ENCODE measurements at places on chromosomes 16 and 17. TPM values are rescaled to one million over a fixed set of nuclear protein-coding genes. Genes with fewer than 3 reads are reported as not detected.

The AXIN2 gene
- 26.9 TPM for total RNA-seq

- DNase-seq: no peak
These were observed 11.7 kb downstream of the ANKRD11 start for GRCh38 chr16:89478576-89479221.

The CFAP119 gene
- 2.2 TPM for total RNA-seq

- DNase-seq: no peak
These were observed 15.1 kb upstream of the LHX1 start for GRCh38 chr17:36922175-36922574.

DNA sequence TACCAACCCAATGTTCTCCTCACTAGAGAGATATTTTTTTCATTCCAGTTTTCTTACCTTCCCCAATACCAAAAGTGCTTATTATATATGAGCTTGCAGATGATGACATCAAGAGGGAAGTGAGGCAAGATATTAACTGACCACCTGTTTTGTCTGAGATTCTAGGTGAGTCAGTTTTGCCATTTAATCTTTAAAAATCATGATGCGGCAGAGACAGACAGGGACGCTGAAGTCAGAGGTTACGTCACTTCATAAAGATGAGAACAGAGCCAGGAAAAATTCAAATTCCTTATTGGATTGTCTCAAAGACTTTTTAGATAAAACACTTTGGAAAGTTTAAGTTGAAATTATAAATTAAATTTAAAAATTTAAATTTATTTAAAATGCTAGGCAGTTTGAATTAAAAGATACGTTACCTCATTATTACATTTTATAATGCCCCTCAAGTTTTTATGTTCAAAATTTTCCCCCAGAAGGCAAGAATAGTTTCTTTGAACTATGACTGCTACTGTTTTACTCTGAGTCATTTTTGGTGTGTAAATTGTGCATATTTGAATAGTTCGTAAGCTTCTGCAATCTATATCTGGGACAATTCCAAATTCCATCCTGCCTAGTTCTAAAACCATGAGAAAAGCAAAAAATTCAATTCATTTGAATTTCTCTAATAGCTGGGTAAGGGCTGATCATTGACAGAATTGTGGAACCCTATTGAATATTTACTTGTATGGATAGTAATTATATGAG lies 839.6 kb upstream of the GOT2 start:
- DNase-seq: no peak

DNA sequence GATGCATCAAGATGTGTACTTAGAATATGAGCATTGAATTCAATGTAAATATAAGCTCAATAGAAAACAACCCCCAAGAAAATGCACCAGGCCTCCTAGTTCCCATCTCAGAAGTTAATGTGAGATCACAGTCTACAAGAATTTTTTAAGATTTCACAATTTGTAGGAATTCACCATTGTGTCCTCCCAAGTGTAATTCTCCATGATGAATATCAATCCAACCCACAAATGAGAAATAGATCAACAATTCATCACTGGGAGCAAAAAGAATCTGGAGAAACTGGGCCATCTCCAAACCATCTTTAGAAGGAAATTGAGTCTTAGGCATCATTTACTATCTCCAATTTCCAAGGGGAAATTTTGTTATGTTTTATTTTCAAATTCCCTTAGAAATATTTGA lies 310.5 kb upstream of the GOT2 start:
- no peak for DNase-seq

The SPN gene
- 2.9 TPM for total RNA-seq

DNA sequence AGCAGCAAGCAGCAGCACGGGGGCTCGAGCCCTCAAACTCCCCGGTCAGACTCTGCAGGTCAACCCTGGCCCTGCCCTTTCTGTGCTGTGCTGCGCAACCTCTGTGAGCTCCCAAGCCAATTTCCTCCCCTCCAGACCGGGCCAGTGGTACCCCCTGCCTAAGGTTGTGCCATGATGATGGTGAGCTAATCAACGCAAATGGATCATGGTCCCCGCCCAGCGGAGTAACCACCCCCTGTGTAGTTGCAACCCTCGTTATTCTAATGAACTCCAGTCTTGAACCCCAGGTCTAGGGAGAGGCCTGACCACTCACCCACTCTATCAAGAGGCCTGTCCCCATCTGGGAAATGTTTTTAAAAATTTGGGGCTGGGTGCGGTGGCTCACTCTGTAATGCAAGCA lies 201.8 kb upstream of the FOXF1 start:
- peak; percentile 51 for DNase-seq

The PSMB10 gene
- total RNA-seq: 53.8 TPM

The DLX3 gene
- total RNA-seq: 0.48 TPM

- no peak for DNase-seq
These were observed 23.6 kb upstream of the DYNC1LI2 start for GRCh38 chr16:66774981-66775380.

DNA sequence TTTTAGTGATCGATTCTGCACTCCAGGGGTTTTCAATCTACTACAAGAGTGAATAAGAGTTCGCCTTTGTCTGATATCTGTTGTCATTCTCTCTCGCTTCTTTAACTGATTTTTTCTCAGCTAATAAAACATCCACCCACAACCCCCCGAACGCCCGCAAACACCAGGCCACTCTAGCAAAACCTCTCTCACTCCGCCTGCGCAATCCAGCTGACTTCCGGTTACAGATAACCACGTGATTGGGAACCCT lies 338 bp upstream of the RPL19 start:
- DNase-seq: no peak

The CKLF gene
- total RNA-seq: 41.6 TPM

The HSD17B2 gene
- 0.71 TPM for total RNA-seq

The TPSG1 gene
- not detected for total RNA-seq

- DNase-seq: no peak
These were observed 20.7 kb upstream of the MYLK3 start for GRCh38 chr16:46768809-46769208.

The CES2 gene
- total RNA-seq: 47.6 TPM

GRCh38 chr17:62899361-62899760 lies 66.7 kb upstream of the TANC2 start:
- no peak for DNase-seq

The TMEM100 gene
- total RNA-seq: 36.8 TPM

DNA sequence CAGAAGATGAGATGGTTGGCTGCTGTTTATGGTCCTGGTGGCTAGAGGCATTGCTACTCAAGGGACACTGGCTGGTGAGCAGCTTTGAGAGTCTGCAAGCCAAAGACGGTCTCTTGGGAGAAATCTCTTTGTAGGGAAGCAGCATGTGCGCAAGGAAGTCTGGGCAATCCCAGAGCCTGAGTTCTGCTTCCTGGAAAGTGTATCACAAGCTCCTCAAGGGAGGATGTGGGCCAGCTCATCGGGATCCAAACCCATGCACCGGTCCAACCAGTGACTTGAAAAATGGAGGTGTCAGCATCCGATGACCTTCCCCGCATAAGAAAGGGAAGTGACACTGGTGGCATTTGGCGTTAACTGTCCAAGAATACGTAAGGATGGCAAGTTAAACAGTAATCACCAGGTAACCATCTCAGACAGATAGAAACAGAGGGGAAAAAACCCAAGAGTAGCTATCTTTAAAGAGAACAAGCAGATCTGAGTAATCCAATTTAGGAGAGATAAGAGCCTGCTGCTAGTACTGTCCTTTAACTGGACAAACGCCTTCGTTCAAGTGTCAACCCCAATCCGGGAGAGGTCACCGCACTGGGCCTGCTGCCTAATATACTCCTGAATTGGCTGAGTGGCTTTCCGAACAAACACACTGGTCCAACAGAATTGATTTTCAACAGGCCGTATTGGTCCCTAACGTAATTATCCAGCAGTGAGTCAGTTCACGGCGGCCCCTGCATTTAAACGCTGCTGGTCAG lies 303.0 kb upstream of the ZFHX3 start:
- DNase-seq: no peak

The SLC5A11 gene
- total RNA-seq: 0.16 TPM

The SLFN11 gene
- total RNA-seq: 54.7 TPM

DNA sequence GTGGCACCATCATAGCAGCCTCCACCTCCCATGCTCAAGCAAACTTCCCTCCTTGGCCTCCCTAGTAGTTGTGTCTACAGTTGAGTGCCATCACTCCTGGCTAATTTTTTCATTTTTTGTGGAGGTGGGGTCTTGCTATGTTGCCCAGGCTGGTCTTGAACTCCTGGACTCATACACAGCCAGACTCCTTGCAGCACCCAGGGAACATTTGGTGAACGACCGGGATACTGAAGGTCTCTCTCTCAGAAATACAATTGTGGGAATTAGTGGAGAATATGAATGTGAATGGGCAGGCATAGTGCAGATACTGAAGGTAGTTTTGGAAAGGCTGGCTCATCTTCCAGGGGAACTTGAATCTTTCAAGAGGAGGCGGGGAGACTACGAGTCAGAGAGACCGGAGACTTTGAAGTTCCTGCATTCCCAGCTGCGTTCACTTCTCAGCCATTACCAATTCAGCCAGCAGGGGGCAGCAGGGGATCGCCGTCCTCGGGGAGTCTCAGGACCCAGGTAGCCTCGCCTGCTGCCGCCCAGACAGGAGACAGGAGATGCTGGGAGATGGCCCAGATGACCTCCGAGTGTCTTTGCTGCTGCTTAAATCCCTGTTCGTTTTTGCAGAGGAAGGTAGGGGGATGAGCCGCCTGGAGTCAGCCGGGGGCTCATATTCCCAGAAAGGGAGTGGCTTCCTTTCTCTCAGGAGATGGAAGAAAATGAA lies 68.6 kb downstream of the HAPSTR1 start:
- no peak for DNase-seq

GRCh38 chr16:67942200-67942509 lies 1.8 kb downstream of the LCAT start:
- DNase-seq: no peak

The TBC1D3 gene
- not detected for total RNA-seq

The OR4D1 gene
- total RNA-seq: not detected

DNA sequence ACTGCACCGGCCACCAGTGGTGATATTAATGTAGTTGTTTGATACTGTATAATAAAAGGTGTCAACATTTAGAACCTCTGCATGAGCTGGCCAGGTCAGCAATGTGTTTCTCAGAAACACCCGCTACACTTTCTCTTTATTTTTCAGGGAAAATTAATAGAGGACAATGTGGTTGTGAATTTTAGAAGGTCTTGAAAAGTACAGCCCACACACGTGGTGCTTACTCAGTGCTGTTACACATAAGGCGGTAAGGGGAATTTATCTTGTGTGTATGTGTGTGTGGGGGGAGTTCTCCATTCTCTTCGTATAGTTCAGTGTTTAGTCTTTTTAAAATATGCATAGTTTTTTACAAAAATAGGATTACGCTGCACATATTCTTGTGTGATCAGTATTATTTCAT lies 4.4 kb upstream of the ZFP1 start:
- no peak for DNase-seq

The TBC1D28 gene
- total RNA-seq: not detected

DNA sequence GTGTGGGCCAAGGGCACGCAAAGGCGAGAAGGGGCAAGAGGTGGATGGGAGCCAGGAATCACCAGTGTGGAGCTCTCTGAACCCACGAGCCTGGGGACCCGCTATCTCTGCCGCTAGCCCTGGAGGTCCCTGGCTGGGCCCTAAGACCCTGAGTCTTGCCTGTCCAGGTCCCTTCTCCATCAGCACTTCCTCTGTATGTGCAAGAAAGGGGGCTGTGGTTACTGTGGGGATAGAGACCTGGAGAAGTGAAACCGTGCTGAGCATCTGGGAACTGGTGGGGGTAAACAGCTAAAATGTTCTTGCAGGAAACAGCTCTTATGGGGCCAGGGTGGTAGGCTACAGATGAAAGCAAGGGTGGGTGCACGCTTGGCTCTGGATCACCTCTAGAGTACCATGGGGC lies 3.1 kb downstream of the SPNS3 start:
- DNase-seq: no peak

The ATP6V0A1 gene
- 84.1 TPM for total RNA-seq

DNA sequence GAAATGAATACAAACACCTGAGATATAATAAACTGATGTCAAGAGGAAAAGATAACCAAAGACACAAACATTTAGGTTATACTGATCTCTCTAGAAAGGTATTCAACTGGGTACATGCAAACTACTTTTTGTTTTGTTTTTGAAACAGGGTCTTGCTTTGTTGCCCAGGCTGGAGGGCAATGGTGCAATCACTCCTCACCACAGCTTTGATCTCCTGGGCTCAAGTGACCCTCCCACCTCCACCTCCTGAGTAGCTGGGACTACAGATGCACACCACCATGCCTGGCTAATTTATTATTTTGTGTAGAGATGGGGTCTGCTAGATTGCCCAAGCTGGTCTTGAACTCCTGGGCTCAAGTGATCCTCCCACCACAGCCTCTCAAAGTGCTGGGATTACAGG lies 38.1 kb downstream of the TEKT5 start:
- no peak for DNase-seq

DNA sequence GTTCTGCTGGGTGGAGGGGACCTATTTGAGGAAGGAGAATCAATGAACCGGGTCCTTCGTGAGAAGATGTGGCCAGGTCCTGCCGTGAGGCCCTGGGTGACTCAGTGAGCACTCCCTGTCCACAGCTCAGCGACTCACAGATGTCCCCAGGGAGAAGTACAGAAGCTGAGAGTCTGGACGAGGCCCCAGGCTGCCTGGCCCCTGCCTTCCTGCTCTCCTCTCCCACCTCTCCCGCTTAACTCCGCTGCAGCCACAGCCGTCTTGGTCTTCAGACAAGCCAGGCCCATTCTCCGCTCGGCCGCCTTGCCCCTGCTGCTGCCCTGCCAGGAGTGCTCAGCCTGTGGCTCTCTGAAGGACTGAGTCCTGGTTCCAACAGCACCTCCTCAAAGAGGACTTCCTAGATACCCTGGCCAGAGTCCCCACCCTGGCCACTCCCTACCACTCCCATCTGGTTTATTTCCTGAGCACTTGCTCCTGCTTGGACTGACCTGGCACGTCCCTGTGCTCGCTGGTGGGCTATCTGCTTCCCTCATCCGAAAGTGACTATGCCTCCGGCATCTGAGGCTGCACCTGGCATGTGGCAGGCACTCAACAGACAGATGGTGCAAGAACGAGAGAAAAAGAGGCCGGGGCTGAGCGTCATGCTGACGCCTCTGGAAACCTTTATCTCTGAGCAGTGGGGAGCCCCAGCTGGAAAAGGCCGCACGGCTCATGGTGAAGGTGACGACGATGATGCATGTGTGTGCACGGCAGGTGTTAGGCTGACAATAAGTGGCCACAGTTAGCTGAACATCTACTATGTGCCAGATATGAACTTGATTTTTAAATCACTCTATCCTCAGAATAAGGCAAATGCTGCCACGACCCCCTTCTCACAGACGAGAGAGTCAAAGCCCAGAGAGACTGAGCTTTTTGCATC lies 9.2 kb upstream of the TNFRSF13B start:
- DNase-seq: peak; percentile 86

The HS3ST6 gene
- total RNA-seq: not detected
